CD4-positive, alpha-beta memory T cell (primary cell): ENCODE measurements at places on chromosomes 4 and X.

- DNase-seq: no peak
Observed at GRCh38 chr4:62806816-62807215, 1602.4 kb downstream of the TECRL start.

GRCh38 chr4:125121581-125121980, 193.2 kb upstream of the FAT4 start:
- DNase-seq: no peak

DNA sequence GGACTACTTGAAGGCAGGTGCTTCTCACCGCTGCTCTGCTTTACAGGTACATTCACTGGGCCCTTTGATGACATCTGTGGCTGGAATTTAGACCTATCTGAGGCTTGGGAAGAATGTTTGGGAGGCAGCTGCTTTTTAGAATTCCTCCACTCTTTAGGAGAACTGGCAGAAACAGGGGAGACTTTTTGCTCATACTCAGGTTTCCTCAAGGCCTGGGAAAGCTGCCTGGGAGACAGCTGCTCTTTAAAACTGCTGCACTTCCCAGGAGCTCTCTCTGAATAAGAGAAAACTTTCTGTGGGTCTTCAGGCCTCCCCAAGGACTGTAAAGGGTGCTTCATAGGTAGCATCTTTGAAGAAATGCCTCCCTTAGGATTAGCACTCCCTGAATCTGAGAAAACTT, 14.3 kb downstream of the CT47C1 start:
- no peak for DNase-seq

GRCh38 chrX:17409566-17410290, 34.7 kb downstream of the NHS start:
- no peak for DNase-seq

GRCh38 chrX:1484638-1485019, 31.9 kb upstream of the ASMTL start:
- DNase-seq: no peak

- DNase-seq: no peak
Observed at GRCh38 chrX:56968980-56969379, 26.4 kb downstream of the SPIN3 start.

- no peak for DNase-seq
Observed at GRCh38 chr4:91758487-91758886, 545.3 kb upstream of the GRID2 start.

- no peak for DNase-seq
Observed at GRCh38 chr4:182133033-182133432, 110.2 kb upstream of the TENM3 start.

DNA sequence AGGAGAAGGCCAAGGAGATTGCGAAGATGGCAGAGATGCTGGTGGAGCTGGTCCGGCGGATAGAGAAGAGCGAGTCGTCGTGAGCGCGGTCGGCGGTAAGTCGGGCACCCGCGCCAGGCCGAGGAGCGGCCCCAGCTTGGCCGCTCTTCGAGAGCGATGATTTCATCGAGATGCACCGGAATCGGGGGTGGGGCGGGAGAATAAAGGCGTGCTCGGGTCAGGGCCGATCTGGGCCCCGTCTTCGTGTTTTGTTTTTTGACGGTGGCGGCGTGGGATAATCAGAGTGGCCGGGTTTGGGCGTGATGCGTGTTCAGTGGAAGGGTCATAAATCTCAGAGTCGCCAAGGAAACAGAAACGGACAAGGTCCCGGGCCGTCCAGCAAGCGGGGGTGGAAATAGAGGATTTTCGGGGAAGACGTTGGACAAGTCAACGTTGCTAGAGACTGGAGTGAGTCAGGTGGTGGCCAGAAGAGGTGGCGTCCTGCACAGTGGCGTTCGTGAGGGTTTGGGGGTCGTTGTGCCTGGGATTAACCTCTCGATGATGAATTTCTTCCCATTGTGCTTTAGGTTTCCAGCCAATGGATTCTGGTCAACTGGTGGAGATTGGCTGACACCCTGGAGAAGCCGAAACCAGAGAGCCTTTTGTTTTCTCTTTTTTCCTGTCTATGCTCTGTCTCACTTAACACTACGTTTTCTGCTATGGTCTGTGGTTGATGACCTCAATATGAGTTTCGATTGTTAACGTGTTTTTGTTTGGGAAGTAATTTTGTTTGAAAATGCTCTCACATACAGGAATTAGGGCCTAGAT, 882 bp downstream of the MRFAP1 start:
- DNase-seq: peak; percentile 59

DNA sequence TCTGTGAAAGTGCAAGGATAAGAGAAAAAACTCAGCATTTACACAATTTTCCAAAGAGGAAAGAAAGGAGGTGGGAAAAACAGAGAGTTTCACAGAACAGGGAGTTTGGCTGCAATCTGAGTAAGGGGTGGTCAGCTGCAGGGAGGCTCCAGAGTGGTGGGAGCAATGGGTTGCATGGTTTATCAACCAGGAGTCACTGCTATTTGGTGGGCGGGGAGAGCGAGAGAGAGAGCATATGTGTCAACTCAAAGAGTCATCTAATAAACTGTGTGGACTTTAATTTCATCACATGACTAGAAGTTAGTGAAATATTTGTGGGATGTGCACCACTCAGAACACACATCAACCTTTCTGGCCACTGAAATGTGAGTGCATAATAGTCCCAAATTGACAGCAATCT, 94.6 kb downstream of the FAM13A start:
- DNase-seq: no peak

DNA sequence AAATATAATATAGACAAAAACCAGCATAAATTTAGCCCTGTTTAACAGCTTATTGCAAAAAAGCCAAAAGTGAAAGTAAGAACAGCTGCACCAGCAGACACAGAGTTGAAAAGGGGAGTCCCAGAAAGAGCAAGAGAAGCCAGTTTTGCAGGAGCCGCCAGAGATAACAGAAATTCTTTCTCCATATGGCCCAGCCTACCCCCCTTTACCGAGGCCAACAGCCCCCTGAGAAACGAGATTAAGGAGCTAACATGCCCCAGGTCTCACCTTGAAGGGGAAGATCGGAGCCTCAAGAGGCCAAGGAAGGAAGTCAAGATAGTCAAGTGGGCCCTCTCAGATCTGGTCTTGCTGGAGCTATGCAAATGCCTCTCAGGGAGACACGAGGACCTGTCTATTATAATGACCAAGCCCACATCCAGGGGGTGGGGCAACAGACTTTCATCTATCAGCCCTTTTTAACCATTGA, 4.8 kb downstream of the ACOX3 start:
- DNase-seq: peak; percentile 50

DNA sequence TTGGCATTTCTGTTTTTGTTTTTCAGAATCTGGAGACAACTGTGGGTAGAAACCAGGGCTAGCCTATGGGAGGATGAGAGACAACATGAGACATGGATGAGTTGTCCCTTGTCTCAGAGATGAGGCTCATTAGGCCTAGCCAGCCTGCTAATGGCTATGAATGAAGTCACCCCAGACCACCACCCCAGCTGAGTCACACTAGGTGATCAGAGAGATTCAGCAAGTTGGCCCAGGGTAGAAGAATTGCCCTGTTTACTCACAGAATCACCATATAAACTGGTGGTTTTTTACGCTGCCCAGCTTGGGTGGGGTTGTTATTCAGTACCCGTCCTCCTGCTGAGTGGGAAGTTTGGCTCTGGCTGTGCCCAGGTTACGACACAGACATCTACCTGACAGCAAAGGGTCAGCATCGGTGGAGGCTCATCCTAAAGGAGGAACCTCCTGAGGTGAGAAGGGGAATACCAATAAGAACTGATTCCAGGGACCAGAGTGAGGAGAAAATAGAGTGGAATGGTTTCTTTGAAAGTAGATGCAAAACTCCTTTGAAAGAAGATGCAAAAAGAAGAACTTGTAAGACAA, 17.2 kb upstream of the ARSJ start:
- no peak for DNase-seq

DNA sequence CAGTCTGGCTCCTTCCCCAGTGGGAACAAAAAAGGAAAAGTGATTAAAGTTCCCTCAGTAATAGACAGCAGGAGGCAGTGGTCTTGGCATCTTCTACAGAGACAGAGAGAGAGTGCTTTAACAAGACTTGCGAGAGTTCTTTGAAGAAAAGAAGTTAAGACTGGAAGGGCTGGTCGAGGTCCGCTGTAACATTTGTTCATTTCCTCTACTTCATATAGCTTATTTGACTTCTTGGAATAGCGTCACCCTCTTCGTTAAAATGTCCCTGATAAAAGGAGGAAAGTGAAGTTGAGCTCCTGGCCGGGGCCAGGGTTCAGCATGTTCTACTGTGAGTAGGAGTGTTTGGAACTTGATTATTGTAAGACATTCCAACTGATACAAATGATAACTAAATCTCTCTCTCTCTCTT, 179.8 kb downstream of the SLIT2 start:
- DNase-seq: no peak

GRCh38 chr4:70838204-70838603, 1.5 kb downstream of the GRSF1 start:
- no peak for DNase-seq

- no peak for DNase-seq
Observed at GRCh38 chrX:4925911-4926310, 1212.5 kb upstream of the PRKX start.

DNA sequence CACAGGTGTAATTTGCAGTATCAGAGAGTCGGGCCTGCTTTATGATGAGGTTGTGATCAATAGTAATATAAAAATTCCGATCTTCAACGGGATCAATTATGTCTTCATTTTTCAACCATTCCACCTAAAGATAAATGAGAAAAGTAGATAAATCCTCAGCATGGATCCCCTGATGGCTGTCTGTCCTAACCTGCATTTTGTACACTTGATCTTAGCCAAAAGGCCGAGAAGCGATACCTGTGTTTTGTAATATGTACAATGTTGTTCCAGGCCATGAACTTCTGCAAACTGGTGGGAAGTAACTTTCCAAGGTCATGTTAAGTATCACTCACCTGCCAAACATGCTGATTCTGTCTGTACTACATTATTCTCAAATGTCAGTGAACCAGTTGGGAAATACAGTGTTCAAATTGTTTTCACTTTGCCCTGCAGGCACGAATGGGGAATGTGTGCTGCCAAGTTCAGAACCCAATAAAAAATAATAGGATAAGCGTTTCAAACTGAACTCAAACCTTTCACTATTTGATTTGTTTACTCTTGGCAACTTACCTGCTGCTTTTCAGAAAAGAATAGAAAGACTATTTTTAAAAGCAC, 298.1 kb downstream of the UNC5C start:
- no peak for DNase-seq

- DNase-seq: peak; percentile 13
Observed at GRCh38 chrX:82237328-82237727, 1035.4 kb downstream of the SH3BGRL start.

GRCh38 chr4:107094976-107095375, 58.9 kb upstream of the DKK2 start:
- no peak for DNase-seq

- DNase-seq: peak; percentile 83
Observed at GRCh38 chrX:1453395-1453783, 680 bp upstream of the ASMTL start.
